Pulmonary artery endothelial cell (primary cell): ENCODE measurements at places on chromosomes 1 and 21. TPM values are rescaled to one million over a fixed set of nuclear protein-coding genes. Genes with fewer than 3 reads are reported as not detected.

The TBX15 gene
- total RNA-seq = 0.04 TPM in 1 of 2 replicates, not detected in the other

The C4BPA gene
- total RNA-seq = not detected in 2 replicates

The CHIA gene
- total RNA-seq = not detected in 2 replicates

The GPR37L1 gene
- not detected in 2 replicates for total RNA-seq

The UMODL1 gene
- not detected in 2 replicates for total RNA-seq

The GPR25 gene
- total RNA-seq = not detected in 2 replicates

The PTCH2 gene
- total RNA-seq = 0.04 and 0.07 TPM in 2 replicates

The PTPN7 gene
- 0.40 TPM in 1 of 2 replicates, not detected in the other for total RNA-seq

The AGMAT gene
- total RNA-seq = 1.4 and 1.5 TPM in 2 replicates

The ZNF672 gene
- total RNA-seq = 21.5 and 21.7 TPM in 2 replicates

The OR6K6 gene
- not detected in 2 replicates for total RNA-seq

The ARID4B gene
- 39.4 and 50.5 TPM in 2 replicates for total RNA-seq

The FCRLB gene
- 0.33 and 0.60 TPM in 2 replicates for total RNA-seq

The LCE7A gene
- not detected in 2 replicates for total RNA-seq

The RIMKLA gene
- 0.04 and 0.07 TPM in 2 replicates for total RNA-seq

The BLACAT1 gene
- not detected in 2 replicates for total RNA-seq

The ACTL8 gene
- total RNA-seq = not detected in 2 replicates

The RPS6KA1 gene
- 12.8 and 13.5 TPM in 2 replicates for total RNA-seq

The TIAM1 gene
- total RNA-seq = under 0.01 and 0.11 TPM in 2 replicates

The PTPRF gene
- total RNA-seq = 152 and 171 TPM in 2 replicates

The SIK1 gene
- 0.59 and 1.2 TPM in 2 replicates for total RNA-seq

The OR2L5 gene
- total RNA-seq = not detected in 2 replicates

The LRRC38 gene
- not detected in 2 replicates for total RNA-seq

The KRTAP7-1 gene
- total RNA-seq = not detected in 2 replicates

The TOMM20 gene
- total RNA-seq = 83.4 and 123 TPM in 2 replicates
